Renal cortex interstitium (tissue), 15 donors: ENCODE measurements at places on chromosomes 12 and 14. TPM values are rescaled to one million over a fixed set of nuclear protein-coding genes. Genes with fewer than 3 reads are reported as not detected.
A peak's percentile ranks its signal among the peaks of the same experiment; 100 is the strongest.

GRCh38 chr14:96746101-96746500 lies 51.1 kb upstream of the VRK1 start:
- DNase-seq = no peak

DNA sequence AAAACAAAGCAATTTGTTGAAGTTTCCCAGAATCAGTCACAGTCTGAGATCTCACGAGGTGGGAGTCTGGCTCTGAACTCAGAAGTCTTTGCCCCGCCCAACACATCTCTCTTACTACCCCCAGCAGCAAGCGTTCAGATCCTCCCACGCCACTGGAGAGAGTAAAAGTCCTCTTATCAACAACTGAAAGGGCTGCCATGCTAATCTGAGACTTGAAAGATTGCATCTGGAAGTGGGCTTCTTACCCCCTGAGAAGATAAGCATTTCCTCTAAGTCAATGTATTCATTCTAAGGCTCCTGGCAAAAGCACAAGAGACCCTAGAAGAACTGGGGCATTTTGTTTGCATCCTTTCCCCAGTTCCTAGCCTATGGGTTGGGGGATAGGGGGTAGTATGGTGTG lies 34.1 kb upstream of the STON2 start:
- no peak for DNase-seq

The DHH gene
- 0.26 TPM for polyA plus RNA-seq

DNA sequence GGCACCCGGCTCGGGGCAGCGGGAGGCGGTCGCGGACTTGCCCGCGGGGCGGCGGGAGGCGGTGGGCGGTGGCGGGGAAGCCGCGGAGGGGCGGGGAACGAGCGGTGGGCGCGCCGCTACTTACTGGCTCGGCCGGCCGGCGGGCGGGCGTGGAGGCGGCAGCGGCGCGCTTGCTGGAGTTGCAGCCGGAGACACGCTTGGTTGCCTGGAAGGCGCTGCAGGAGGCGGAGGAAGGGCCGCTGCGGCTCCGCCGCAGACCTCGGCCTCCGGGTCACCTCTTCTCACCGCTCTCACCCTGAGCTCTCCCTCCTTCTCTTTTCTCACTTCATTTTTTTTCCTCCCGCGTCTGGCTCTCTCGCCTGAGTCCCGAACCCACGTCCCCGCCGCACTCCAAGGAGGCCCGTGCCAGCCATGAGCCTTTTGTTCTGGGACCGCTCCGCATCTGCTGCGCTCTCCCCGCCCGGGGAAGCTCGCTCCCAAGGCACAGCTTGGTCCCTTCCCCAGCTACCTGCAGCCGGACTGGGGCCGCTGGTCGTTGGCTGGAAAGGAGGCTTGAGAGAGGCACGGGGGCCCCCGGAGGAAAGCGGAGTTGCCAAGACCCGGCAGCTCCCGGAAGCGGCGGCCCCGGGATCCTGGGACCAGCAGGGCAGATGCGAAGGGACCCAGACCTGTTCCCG lies 592 bp upstream of the KCNK10 start:
- peak; percentile 39 for DNase-seq

The OR4N2 gene
- polyA plus RNA-seq = not detected

The ALG10 gene
- 8.1 TPM for polyA plus RNA-seq

DNA sequence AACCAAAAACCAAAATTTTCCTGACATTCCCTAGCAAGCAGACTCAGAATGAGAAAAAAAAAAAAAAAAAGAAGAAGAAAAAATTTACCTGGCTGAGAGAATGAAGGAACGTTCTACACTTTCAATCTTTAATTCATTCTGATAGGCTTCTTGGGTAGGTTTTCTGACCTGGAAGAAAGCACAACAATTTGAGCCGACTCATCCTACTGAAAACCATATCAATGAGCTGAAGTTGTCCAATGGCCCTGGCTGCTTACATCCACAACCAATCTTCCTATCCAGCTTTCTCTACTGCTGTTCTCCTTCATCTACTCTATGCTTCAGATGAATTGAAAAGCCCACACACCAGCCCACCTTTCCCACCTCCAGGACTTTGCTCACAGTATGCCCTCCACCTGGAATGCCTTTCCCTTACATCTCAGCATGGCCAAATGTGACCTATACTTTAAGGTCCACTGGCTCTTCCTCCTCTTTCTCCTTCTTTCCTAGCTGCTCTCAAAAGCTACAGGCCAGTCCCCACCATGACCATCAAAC lies 31.6 kb upstream of the NR2C1 start:
- DNase-seq = no peak

GRCh38 chr12:121009741-121010140 lies 6.5 kb downstream of the C12orf43 start:
- peak; percentile 37 for DNase-seq

DNA sequence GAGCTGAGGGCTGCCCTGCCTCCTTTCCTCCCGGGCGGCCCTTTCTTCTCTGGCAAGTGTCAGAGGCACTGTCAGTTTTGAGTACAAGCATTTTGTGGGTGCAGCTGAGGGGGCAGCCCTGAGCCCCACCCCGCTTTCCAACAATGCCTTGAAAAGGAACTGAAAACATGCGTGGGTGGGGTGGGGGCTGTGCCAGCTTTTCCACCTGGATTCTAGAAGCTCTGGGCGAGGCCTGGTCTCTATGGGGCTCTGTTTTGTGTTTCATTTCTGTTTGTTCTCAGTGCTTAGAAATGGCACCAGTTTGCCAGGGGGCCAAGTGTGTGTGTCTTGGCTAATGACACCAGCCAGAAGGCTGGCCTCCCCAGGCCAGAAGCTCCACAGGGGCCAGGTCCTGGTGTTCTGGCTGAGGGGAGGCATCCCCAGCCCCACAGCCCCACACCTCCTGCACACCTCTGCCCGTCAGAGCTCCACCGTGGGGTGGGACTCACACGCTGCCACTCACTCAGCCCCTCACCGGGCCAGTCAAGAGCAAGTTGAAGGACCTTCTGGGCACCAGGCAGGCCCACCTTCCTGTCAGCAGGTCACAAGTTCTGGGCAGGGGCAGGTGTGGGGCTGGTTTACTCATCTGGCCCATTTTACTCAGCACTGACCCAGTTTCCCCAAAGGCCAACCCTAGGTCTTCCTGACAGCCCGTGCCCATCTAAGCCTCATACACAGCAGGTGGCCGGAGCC lies 155.1 kb downstream of the CALM1 start:
- DNase-seq = no peak

The FAM90A1 gene
- 2.7 TPM for polyA plus RNA-seq

DNA sequence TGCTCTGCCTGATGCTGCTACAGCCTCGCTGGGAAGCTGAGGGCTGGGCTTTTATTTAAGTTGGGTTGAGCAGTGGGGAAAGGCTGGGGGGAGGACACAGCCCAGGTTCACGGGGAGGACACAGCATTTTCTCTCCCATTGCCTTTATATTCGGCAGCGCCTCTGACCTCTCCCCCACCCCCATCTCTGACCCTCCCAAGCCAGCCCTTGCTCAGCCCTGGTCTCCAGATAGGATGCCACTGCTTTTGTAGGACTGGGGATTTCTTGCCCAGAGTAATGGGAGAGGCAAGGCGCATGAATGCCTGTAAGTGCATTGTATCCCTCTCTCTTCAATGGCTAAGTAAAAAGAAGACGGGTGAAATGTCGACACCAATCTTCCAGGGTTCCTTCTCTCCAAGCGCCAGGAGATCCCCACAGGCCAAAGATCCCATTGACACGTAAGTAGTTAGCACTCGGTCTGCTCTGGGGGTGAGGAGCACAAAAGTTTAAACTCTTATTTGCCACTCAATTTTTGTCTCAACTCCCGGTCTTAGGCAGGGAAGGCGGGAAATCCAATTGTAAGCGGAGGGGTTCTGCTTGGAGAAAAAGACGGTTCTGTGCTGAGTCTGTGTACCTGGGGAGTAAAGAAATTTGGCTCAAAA lies 4.6 kb downstream of the HOXC4 start:
- no peak for DNase-seq

- DNase-seq = no peak
Measured at GRCh38 chr12:62582065-62582366, 115.4 kb downstream of the MON2 start.

GRCh38 chr12:15701631-15702156 lies 87.5 kb downstream of the EPS8 start:
- DNase-seq = no peak

- DNase-seq = no peak
Measured at GRCh38 chr12:65695113-65695865, 129.0 kb upstream of the HMGA2 start.

DNA sequence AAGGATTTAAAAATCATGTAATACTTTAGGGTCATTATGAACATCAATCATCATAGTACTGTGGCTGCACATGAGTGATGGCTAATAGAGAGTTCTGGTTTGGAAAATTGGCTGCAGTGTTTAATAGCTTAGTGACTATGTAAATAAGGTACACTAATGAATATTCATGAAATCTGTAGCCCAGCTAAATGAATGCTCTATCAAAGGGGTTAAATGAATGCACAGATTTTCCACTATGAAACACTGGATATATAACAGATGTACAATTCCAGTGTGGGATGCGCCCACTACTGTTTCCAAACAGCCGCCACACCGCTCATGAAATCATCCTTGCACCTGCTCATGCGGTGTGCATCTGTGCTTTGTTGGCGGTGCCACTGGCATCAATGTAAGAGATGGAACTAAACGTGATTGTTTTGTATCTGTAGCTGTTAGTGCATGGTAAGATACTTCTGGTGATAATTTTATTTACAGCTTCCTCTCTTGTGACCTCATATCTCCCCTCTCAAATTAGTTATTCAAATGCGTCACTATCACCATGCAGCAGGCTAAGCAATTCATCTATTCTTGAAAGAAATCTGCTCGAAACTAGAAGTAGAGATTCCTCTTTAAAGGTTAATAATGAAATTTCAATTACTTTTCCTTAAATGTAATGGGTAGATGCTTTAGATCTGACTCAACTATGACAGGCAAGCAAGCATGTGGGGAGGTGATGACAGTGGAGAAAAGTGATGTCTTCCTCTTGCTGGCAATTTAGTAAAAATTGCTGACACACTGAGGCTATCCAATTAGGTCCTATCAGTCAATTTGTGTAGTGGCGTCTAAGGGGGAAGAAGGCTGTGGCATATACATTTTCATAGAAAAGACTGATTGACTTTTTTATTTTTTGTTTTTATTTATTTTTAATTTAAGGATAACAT lies 433.6 kb downstream of the AEBP2 start:
- DNase-seq = no peak

GRCh38 chr12:131091413-131091975 lies 137.8 kb downstream of the ADGRD1 start:
- no peak for DNase-seq

DNA sequence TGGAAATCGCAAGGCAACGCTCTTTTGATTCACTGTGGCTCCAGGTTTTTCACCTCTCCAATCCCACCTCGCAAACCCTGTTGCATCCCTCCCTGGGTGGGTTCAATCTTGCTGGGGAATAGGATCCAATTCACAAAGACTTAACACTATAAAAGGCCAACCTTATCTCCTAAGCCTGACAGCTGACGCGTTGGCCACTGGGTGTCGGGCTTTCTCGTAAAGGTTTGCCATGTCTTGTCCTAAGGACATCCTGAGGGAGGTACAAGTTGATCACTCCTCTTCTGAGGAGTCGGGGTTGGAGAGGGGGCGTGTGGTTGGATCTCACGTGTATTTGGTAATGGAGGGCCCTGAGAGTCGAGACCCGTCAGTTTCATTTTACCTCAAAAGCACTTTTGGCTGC lies 112.6 kb upstream of the FZD10 start:
- no peak for DNase-seq

GRCh38 chr14:91888641-91889476 lies 21.5 kb upstream of the TC2N start:
- no peak for DNase-seq

The TAS2R8 gene
- not detected for polyA plus RNA-seq

The RNASE13 gene
- 0.89 TPM for polyA plus RNA-seq
